ENCODE measurements at places on chromosomes 5 and 9.

GRCh38 chr5:13508559-13508958 lies 435.9 kb downstream of the DNAH5 start:
- DNase-seq = no peak

DNA sequence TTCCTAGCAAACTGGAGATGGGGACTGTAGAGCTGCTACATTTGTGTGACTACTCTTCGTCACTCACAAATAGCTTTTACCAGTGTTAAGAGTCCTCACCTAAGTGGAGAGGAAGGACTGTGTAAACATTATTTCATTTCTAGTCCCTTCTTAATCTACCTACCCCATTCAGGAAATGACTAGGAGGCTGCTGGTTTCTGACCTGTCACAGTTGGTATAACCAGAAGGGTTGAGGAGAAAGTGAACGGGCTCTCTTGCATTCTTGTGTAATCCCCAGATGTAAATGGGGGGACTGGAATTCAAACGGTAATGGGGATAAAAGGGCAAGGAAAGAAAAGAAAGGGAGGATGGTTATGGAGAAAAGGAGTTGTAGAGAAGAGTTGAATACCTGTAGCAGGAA lies 35.4 kb upstream of the BNIP1 start:
- no peak for DNase-seq

DNA sequence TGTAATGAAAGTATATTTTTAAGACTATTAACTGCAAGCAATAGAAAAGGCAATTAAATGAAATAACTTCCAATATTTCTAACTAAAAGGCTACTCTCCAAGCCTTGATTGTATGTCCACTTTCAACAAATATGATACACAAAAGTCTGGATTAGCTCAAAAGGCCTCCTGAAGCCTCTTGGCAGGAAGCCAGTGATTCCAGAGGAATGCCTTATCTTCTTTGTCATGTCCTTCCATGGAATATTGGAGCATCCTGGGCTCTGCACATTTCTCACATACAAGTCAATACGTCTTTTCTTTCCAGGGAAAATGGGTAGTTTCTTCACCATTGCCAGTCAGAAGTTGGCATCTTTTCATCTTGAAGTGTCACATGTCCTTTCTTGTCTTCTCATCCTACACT lies 357.8 kb downstream of the KDM4C start:
- no peak for DNase-seq

DNA sequence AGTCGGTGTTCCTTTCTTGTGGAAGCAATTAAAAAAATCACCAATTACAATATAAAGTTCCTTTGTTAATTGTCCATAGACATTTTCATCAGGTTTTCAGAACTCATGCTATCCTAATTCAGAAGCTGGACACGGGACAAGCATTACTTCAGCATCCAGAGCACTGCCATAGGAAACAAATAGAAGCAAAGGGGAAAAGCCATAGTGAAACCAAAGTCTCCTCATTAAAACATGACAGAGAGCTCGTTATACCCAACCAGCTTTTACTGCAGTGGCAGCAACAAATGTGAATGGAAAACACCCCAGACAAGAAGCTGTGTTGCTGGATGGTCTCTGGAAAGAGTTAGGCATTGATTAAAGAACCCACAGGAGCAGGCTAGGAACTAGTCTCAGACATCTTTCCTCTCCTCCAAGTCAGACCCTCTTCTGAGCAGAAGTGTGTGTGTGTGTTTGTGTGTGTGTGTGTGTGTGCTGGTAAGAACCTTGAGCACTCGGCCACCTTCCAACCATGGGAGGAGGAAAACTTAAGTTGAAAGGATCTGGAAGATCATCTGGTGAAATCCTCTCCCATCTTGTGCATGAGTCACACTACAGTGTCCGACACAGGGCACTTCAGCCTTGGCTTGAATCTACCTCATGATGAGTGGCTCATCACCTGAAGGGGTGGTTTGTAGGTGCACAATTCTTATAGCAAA lies 162.6 kb upstream of the ADAMTS16 start:
- peak; percentile 28 for DNase-seq

DNA sequence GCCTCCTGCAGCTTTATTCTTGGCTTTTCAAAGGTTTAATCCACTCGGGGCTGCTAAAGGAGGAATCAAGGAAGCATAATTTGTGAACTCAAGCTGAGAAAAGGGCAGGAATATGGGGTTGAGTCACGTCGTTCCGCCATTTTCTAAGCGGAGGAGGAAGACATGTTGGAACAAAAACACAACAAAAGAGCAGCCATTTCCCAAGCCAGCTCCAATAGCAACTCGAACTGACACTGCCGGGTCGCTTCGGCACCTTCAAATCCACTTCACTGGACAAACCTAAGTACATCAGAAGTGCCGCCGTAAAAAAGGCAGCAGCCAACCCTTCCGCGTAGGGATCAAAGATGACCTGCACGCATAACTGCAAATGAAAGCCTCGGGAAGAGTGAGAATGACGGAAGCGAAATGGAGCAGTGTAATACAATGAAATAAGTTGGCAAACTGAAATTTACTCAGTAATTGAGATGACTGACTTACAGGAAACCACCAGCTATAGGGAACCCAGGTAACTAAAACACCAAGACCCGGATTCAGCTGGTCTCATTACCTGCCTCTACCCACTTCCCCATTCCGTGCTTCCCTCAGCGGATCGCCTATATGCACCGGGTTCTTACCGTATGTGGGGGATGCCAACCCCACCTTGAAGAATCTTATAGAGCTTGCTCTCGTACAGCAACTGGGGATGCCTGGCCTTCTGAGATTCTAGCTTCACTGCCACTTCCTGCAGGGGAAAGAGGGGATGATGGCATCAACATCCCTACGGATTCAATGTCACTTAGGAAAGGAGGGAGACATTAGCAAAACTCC lies 1.6 kb downstream of the CSNK1A1 start:
- DNase-seq = peak; percentile 49

DNA sequence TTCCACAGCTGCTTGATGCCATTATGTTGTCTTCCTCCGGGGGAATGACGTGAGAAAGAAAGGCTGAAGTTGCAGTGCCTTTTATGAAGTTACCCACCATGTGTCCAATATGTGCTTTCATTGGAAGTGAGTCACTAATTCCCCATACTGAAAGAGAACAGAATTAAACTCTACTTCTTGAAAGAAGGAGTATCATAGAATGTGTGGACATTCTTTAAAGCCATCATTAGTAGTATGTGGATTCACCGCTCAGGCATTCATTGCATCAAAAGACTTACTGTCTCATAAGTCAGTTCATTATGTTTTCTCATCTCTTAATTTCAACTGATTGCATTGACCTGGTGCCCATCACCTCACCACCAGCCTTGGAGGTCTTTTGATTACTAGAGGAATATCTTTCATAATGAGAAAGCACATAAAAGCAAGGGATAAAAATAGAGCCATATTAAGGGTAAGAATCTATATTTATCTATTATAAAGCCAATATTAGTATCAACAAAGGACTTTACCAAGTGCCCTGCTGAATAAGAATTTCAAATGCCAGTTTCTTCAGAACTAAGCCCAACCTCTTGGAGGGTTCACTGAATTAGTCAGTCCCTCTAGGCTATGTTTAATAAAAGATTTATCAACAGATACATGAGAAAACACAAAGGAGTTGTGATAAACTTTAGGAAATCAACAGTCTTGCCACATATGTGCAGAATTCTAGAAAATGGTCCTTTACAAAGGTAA lies 516.1 kb downstream of the NTRK2 start:
- DNase-seq = no peak

DNA sequence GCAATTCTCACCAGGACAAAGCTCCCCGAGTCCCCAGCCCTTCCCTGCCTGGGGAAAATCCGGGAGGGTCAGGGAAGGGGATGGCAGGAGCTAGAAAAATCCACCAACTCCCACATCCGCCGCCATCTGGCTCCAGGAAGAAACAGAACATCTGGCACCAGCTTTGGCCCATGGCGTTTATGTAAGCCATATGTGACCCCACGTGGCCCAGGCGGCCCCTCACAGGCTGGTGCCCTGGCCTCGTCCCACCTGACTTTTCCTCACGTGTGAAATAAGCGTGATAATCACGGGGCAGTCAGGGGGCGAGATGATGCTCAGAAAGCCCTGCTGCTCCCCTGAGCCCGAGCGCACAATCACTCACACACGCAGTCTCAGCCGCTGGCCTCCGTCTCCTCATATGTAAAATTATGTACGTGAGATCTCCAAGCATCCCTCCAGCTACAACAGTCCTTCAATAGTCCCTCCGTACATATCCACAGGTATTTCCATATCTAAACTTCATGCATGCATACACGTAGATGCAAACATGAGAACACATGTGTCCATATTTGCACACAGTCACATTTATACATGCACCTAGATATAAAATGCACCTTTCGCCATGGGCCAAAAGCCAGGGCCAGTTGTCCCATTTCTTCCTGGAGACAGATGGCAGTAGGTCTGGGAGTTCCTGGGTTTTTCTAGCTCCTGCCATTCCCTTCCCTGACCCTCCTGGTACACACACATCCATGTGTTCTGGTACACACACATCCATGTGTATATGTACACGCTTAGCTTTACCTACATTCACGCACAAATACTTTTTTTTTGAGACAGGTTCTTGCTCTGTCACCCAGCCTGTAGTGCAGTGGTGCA lies 28.9 kb downstream of the PLPP7 start:
- no peak for DNase-seq

DNA sequence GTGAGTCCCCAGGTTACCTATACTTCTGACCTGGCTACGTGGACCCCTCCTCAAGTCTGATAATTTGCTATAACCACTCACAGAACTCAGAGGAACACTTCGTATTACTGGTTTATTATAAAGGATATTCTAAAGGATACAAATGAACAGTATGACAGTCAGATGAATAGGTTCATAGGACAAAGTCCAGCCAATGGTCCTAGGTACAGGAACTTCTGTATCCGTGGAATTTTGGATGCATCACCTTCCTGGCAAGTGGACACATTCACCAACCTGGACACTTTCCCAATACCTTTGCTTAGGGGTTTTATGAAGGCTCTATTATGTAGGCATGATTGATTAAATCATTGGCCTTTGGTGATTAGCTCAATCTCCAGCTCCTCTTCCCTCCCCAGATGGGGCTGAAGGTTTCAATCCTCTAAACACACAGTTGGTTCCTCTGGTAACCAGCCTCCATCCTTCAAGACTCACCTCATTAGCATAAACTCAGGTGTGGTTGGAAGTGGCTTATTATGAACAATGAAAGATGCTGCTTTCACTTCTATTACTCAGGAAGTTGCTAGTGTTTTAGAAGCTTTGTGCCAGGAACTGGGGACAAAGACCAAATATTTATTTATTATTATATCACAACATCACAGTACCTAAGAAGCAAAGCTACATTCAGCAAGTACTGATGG lies 149.6 kb upstream of the ELL2 start:
- no peak for DNase-seq

Measured in muscle of arm (tissue), 14 donors.